ENCODE measurements at places on chromosomes 13 and 19.

GRCh38 chr19:11699931-11700794, 38.6 kb downstream of the ZNF823 start:
- DNase-seq = no peak

GRCh38 chr13:29315847-29316246, 279.6 kb downstream of the SLC7A1 start:
- no peak for DNase-seq

- no peak for DNase-seq
Observed at GRCh38 chr13:21671620-21672286, 880 bp downstream of the FGF9 start.

GRCh38 chr19:17720440-17720839, 1.2 kb downstream of the MAP1S start:
- no peak for DNase-seq

DNA sequence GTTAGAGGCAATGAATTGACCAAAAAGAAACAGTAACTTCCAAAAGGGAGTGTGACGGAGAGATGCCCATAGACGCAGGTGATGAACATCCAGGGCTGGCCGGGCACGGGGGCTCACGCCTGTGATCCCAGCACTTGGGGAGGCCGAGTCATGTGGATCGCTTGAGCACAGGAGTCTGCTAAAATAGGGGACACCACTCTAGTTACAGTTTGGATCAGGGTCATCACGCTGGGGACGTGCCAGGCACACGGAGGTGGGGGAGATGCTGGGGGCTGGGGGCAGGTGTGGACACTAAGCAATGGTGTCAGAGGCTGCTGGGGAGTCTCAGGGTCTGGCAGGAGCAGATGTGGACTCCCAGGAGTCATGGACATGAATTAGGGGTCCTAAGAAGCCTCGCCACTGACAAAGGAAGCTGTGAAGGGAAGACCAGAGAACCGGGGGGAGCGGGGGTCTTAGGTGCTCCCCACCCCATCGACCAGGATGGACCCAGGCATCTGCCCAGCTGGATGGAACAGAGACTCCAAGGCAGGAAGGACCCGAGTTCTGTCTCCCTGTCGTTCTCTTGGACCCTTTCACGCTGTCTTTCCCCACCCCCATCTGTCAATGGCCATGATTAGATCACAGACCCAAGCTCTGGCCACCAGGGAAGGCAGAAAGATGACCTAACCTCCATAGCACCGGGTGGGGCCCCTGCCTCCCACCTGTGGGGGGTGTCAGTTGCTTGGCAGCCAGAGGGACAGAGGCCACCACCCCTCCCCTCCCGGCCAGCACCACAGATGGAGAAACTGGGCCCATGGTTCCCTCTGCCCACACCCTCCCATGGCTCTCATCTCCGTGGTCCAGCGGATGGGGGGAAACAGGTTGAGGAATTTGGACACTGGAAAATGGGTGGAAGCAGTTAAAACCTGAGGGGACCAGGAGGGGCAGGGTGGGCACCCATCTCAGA, 19.6 kb downstream of the CCDC8 start:
- DNase-seq = no peak

DNA sequence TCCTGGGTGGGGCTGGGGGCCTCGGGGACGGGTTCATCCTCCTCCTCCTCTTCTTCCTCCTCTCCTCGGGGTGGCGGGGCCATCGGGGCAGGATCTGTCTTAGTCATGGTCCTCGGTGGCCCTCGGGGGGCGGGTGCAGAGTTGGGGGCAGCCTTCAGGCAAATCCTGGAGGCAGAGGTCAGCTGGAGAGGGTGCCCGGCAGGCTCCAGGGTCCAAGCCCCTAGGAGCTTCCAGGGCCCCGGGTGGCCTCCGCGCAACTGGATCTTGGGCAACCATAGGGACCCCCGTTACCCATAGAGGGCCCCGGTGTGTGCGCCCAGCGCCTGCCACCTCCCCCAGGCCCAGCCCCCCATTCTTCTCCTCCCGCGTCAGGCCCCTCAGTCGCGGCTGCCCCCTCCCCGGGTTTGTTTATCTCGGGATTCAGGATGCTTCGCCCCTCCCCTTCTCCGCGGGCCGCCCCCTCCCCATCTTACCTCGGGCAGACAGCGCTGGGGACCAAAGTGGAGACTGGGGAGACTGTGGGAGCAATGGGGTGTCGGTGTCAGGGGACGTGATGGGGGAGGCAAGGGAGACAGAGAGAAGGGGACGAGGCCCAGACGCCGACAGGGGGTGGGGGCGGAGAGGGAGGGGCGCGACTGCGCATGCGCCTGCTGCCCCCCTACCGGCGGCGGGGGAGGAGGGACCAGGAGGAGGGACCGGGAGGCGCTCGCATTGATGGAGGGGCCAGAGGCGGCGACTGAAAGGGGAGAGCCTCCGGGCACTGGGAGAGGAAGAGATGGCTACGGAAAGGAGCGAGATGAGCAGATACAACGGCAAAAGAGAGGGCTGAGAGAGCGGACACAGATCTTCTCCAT, at the start of gene CLIP3:
Gene CLIP3, minus strand, starts transcription at position 623 of the 854 bp plus-strand sequence. Its CDS starts 516 bp downstream, at position 107.
- DNase-seq = peak; percentile 51

DNA sequence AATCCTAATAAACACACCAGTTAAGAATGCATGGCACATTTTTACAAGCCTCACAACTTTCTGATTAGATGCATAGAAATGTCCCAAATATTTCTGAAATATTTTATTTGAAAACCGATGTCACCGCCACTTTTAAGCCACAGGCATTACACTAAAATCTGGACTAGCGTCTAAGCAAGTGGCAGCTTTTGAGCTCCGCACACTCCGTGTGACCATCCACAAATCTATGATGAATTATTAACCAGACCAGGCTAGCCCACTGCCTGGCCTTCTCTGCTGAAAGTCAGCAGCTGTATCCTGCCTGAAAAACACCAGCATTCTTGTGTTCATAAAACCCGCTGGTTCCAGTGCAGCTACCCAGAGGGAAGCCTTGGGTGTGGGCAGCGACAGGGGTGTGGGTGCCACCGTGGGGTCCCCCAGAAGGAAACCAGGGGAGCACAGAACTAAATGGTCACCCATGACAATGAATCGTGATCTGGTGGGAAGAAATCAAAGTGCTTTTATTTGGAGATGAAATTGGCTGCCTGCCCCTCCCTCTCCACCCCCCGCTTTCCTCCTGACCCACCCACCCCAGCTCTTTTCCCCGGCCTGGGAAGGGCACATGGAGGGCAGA, 13.8 kb downstream of the RASA3 start:
- no peak for DNase-seq

GRCh38 chr19:4009990-4010807, 2.7 kb downstream of the PIAS4 start:
- DNase-seq = no peak

- no peak for DNase-seq
Observed at GRCh38 chr13:24985896-24986295, 110.0 kb upstream of the PABPC3 start.

- DNase-seq = no peak
Observed at GRCh38 chr19:3034656-3035541, 5.8 kb upstream of the TLE2 start.

- no peak for DNase-seq
Observed at GRCh38 chr13:43431290-43431716, 355.5 kb downstream of the ENOX1 start.

DNA sequence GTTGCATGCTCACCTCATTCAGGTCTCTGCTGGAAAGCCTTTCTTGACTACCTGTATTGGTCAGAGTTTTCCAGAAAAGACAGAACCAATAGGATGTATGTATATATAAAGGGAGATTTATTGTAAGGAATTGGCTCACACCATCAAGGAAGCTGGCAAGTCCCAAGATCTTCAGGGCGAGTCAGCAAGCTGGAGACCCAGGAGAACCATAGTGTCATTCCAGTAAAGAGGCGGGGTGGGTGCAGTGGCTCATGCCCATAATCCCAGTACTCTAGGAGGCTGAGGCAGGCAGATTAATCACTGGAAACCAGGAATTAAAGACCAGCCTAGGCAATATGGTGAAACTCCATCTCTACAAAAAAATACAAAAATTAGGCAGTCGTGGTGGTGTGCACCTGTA, 30.4 kb upstream of the FARP1 start:
- DNase-seq = no peak

DNA sequence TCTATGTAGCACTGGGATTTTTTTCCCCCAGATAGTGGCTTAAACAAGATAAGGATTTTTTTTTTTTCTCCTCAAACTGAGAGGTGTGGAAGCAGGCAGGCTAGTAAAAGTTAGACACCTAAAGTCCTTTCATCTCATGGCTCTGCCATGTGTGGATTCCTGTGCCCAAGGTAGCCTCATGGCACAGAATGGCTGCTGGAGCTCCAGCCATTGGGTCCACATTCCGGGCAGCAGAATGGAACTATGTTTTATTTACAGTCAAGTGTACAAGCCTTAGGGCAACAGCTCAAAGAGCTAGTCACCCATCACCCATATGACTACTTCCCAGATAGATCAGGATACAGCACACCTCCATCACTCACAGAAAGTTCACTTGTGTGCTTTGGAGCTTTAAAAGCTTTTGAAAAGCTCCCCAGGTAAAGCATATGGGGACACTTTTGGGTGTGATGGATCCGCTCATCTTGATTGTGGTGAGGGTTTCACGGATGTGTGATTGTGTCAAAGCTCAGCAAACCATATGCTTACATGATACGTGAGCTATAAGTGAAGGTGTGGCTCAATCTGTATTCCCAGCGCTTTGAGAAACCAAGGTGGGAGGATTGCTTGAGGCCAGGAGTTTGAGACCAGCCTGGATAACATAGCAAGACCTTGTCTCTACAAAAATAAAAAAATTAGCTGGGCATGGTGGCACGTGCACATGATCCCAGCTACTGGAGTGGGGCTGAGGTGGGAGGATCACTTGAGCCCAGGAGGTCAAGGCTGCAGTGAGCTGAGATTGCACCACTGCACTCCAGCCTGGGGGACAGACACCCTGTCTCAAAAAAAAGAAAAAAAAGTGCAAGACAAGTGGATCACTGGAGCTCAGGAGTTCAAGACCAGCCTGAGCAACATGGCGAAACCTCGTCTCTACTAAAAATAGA, 18.1 kb downstream of the PGLS start:
- DNase-seq = no peak

DNA sequence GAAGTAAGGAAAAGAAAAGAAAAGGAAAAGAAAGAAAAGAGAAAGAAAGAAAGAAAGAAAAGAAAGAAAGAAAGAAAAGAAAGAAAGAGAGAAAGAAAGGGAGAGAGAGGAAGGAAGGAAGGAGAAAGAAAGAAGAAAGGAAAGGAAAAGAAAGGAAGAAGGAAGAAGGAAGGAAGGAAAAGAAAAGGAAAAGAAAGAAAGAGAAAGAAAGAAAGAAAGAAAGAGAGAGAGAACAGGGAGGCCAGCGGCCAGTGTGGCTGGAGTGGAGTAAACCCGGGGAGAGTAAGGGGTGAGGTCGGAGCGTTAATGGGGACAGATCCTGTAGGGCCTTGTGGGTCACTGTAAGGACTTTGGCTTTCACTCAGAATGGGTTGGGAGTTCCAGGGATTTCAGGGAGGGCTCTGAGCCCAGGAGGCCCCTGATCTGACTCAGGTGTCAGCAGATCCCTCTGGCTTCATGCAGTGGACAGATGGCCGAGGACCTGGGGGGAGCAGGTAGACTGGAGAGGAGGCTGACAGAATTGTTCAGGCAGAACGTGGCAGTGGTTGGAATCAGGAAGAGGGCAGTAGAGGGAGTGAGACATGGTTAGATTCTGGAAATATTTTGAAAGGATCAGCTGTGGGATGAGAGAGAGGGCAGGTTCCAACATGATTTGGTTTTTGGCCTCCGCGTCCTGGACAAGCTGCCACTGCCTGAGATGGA, 19.8 kb upstream of the FXYD3 start:
- no peak for DNase-seq

DNA sequence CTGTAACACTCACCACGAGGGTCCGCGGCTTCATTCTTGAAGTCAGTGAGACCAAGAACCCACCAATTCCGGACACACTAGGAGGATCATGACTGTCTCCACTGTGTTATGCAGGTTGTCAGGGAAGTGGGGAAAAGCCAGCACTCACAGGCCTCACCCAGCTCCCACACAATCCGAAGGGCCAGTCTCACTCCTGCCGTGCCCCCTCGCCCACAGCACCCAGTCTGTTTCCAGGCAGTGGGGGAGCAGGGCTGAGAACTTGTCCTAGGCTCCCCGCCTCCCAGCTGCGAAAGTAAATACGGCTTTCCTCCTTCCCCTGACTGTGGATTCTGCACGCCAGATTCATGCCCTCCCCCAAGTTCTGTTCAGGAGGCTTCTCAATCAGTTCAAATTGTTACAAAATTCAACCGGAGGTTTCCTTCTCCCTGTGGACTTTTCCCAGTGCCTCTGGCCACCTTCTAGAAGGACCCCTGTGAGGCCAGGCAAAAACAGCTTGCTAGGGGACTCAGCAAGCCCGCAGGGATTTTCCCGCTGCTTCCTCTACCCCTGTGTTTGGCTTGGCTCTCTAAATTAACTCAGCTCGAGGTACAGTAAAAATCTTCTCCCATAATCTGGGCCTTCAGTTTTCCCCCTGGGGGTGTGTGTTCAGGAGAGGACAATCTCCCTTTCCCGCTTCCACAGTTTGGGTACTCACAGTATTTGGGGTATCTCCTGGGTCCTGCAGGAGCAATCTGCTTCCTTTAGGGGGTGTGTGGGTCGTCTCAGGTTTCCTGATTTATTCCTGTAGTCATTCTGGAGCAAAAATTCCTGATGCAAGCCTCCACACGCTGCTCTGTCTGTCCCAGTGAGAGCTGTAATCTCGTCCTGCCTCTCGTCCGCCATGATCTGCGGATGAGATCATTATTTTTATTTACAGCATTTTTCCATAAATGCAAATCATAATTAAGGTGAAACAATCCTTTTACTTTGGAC, 899.8 kb downstream of the GPC5 start:
- DNase-seq = no peak

DNA sequence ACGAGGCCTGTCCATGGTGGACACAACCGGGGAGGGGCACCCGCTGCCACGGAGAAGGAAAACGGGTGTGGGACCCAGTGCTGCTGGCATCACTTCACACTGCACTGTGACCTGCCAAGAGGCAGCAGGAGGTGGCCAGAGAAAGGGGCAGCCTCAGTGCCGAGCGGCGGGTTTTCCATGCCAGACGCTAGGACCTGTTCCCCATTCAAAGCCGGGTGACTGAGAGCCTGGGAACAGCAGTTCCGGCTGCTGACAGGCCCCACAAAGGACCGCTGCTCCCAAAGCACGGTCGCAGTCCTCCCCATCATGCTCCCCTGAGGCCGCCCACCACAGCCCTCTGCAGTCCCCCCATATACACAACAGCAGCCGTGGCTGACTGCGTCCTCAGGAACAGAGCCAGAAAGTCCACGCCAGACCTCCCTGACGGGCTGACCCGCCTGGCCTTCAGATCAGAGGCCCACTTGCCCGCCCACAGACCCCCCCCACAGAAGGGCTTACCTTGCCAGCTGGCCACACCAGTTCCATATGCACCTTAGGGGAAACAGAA, 5.4 kb downstream of the AKAP8 start:
- no peak for DNase-seq

GRCh38 chr19:18176367-18177310, 3.0 kb downstream of the IFI30 start:
- DNase-seq = no peak

All from NCI-H510A (cell line).